ENCODE measurements at places on chromosomes 6 and 20. TPM values are rescaled to one million over a fixed set of nuclear protein-coding genes. Genes with fewer than 3 reads are reported as not detected.

The GPX5 gene
- total RNA-seq = not detected

The SLC13A3 gene
- not detected for total RNA-seq

The CPXM1 gene
- 0.33 TPM for total RNA-seq

The ISM1 gene
- not detected for total RNA-seq

The TSHZ2 gene
- total RNA-seq = 5.4 TPM

The ABHD16B gene
- not detected for total RNA-seq

- peaks cover 10% of the 10 kb centered on the region for H3K36me3 ChIP-seq
- H3K4me1 ChIP-seq = peaks cover 33% of the 10 kb centered on the region
- H3K4me3 ChIP-seq = no peak overlapping the region
- DNase-seq = no peak
- H3K27me3 ChIP-seq = no peaks in the 10 kb centered on the region
- H3K27ac ChIP-seq = no peak overlapping the region
These were observed 3.4 kb downstream of the SERAC1 start for GRCh38 chr6:158164579-158165170.

DNA sequence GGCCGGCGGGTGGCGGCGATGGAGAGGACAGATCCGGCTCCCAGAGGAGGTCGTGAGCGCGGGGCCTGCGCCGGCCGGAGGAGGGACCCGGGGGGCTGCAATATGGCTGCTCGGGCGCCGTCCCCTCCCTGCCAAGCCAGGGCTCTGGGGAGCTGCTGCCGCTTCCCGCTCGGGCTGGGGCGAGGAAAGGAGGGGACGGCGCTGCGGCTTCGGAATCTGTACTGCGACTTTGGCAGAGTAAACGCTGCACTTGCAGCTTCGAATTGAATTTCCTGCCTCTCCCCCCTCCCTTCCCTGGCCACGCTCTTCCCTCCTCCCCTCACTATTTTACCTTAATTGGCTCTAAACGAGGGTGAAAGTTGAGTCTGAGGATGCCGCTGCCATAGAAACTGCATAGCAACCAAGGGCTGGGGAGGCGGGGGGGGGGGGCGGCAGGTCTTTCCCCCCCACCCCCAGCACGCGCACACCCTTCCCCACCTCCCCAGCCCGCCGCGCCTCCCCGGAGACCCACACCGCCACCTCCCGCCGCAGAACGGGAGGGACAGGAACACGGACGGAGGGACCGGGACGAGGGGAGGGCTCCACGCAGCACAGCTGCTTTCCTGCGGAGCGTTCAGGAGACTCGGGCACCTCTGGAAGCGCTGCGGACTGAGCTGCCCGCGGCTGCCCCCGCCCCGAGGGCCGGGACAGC is 93.9 kb downstream of the RNASET2 start:
- H3K36me3 ChIP-seq = no peaks in the 10 kb centered on the region
- H3K27me3 ChIP-seq = peaks cover 26% of the 10 kb centered on the region
- H3K4me1 ChIP-seq = peaks cover 4% of the 10 kb centered on the region
- no peak overlapping the region for H3K27ac ChIP-seq

- DNase-seq = no peak
- peaks cover 44% of the 10 kb centered on the region for H3K36me3 ChIP-seq
- H3K27ac ChIP-seq = no peak overlapping the region
- no peak overlapping the region for H3K4me3 ChIP-seq
These were observed 15.2 kb downstream of the SLC35B3 start for GRCh38 chr6:8420031-8420588.

DNA sequence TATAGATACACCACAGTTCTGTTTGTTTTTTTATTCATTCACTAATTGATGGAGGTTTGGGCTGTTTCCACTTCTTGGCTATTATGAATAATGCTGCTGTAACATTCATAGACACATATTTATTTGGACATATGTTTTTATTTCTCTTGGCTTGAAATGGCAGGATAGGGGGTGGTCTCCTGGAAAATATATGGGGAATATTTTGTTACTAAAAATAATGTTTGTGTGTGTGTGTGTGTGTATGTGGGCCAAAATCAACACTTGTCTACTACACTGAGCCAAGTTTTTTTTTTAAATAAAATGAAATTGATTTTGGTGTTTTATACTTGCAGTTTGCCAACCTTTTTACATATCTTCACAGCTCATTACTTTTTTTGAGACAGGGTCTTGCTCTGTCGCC is 264.4 kb upstream of the SULF2 start:
- no peaks in the 10 kb centered on the region for H3K4me1 ChIP-seq
- H3K27ac ChIP-seq = no peak overlapping the region
- no peaks in the 10 kb centered on the region for H3K36me3 ChIP-seq
- H3K4me3 ChIP-seq = no peak overlapping the region
- H3K27me3 ChIP-seq = peaks cover 2% of the 10 kb centered on the region

GRCh38 chr6:168826726-168827585 is 386.0 kb downstream of the SMOC2 start:
- no peak overlapping the region for H3K27ac ChIP-seq
- H3K27me3 ChIP-seq = no peaks in the 10 kb centered on the region
- DNase-seq = no peak
- no peak overlapping the region for H3K4me3 ChIP-seq
- H3K36me3 ChIP-seq = no peaks in the 10 kb centered on the region

DNA sequence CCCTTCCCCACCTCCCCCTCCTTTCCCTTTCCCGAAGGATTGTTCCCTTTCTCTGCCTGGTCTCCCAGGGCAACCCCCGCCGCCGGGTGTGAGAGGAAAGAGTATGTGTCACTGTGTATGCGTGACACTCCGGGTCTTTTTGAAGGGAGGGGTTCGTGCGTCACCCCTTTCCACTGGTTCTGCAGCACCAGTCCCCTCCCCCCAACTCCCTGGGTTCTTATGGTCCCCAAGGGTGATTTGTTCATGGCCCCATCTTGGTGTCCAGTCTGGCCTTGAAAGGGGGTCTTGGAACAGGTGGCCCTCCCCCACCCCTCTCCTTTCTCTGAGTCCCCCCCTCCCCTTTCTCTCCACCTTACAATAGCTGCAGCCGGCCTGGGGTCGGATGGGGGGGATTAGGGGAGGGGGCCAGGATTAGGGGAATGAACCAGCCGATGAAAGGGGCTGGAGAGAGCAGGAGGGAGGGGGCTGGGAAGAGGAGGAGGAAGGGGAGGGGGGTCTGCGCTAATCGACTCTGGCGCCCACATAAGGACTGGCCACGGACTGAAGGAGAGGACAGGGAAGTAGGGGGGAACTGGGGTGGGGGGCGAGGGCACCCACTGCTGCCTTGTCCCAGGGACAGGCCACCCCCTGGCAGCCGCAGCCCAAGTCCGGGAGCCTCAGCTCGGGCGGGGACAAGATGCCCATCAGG is 1.3 kb upstream of the RING1 start:
- H3K4me1 ChIP-seq = peaks cover 60% of the 10 kb centered on the region
- H3K27me3 ChIP-seq = no peaks in the 10 kb centered on the region
- peak overlapping the region; percentile 19 for H3K4me3 ChIP-seq
- no peak overlapping the region for H3K27ac ChIP-seq

DNA sequence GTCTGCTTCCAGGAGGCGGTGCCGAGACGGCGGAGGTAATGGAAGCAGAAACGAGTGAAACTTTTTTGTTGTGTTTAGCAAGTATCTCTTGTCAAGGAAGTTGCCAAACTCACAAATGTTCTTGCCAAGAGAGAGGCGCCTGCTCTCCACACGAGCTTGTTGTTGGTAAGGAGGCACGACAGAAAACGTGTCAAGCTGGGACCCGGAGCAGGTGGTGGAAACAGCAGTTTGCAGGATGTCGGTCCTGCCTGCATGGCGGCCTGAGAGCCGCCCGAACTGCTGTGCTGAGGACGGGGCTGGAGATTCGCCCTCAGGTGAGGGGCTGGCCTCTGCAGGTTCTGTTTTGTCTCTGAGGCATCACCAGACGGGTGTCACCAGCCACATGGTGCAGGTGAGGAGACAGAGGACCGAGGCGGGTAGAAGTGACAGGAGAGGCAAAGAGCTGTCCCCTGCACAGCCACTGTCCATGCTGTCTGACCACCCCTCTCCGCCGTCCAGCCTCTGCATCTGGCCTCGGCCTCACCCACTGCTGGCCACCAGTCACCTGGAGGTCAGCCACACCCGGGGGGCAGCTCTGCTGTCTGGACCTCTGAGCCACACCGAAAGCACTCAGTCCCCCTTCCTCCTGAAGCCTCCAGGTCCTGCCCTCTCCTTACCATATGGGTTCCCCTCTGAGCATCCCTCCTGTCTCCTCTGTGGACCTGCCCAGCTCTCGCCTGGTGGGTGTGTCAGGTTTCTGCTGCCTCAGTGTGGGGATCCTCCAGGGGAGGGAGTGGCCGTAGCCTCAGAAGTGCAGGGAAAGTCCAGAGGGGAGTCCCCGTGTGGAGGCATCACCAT is 261.5 kb downstream of the TAF4 start:
- no peak for DNase-seq
- no peaks in the 10 kb centered on the region for H3K36me3 ChIP-seq
- H3K4me3 ChIP-seq = no peak overlapping the region
- no peaks in the 10 kb centered on the region for H3K4me1 ChIP-seq
- H3K27ac ChIP-seq = no peak overlapping the region

- H3K27ac ChIP-seq = no peak overlapping the region
- DNase-seq = no peak
- H3K36me3 ChIP-seq = no peaks in the 10 kb centered on the region
- peaks cover 51% of the 10 kb centered on the region for H3K27me3 ChIP-seq
These were observed 1.4 kb upstream of the SLC13A3 start for GRCh38 chr20:46652699-46653098.

GRCh38 chr20:13173201-13173600 is 47.9 kb upstream of the ISM1 start:
- no peaks in the 10 kb centered on the region for H3K36me3 ChIP-seq
- H3K27ac ChIP-seq = no peak overlapping the region
- no peak overlapping the region for H3K4me3 ChIP-seq
- H3K27me3 ChIP-seq = peaks cover 8% of the 10 kb centered on the region

DNA sequence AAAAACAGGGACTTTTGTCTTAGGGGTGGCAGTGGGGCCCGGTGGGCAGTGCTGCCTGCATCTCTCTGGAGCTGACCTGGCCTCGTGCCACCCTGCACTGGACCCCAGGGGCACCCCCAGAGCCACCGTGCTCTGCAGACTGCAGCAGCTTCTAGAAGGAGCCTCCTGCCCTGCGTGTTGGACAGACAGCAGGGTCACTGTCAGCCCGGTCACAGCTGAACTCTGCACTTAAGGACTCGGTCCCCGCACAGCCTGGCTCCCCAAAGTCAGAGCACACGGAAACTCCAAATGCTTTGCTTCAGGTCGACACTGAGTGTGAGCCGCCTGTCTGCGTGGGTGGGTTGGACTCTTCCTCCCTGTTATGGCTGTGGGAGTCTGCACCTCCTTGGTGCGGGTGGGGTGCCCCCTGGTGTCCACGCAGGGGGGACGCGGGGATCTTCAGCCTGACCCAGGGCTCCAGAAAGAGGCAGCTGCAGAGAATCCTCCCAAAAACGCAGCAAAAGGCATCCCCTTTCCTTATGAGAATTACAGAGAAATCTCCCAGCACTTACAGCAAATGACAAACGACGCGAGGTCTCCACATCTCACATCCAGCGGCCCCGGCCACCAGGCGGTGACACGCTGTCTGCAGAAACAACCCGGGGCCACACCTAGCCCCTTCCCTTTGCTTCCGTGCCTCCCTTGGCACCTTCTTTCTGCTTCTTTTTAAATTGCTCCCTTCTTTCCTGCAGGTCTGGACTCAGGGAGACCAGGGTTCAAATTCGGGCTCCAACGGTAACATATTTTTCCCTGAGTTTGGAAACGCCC is 36.3 kb upstream of the DACT2 start:
- H3K27me3 ChIP-seq = peaks cover 1% of the 10 kb centered on the region
- no peaks in the 10 kb centered on the region for H3K36me3 ChIP-seq
- H3K4me3 ChIP-seq = no peak overlapping the region
- no peak for DNase-seq

DNA sequence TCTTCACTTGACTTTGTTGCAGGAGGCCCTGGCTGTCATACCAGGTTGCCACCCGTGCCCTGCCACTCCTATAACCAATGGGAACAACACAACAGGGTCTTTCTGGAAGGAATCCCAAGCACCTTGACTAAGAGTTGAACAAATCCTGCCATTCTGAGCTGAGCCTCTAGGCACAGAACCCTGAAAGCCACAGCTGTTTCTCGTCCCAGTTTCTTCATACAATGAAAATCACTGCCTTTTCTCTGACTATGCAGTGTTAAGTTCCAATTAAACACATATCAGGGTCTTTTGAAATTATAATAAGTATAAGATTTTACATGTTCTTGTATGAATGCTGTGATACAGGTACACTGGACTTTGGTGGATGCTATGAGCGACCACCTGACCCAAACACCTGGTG is 54.4 kb downstream of the RIPOR2 start:
- DNase-seq = no peak
- H3K36me3 ChIP-seq = peaks cover 83% of the 10 kb centered on the region
- H3K4me1 ChIP-seq = peaks cover 64% of the 10 kb centered on the region
- H3K27ac ChIP-seq = no peak overlapping the region
- no peak overlapping the region for H3K4me3 ChIP-seq

DNA sequence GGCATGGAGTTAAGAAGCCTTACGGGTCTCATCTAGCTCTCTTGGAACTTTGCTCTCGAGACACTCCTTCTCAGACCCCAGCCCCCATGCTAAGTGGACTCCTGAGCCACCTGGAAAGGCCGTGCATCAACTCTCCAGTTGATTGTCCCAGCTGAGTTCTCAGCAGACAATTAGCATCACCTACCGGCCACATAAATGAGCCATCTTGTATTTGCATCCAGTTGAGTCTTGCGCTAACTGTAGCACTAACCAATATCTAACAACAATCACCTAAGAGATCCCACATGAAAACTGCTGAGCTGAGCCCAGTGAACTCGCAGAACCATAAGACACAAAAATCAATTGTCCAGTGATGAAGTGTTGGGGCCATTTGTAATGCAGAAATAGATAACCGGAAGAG is 49.7 kb downstream of the PCNA start:
- peaks cover 18% of the 10 kb centered on the region for H3K4me1 ChIP-seq
- H3K4me3 ChIP-seq = no peak overlapping the region
- peaks cover 2% of the 10 kb centered on the region for H3K36me3 ChIP-seq

- H3K4me3 ChIP-seq = peak overlapping the region; percentile 97
- H3K36me3 ChIP-seq = peaks cover 20% of the 10 kb centered on the region
- H3K4me1 ChIP-seq = peaks cover 33% of the 10 kb centered on the region
- DNase-seq = no peak
These were observed 523 bp downstream of the MRPS10 start for GRCh38 chr6:42217157-42217518.

GRCh38 chr6:14518515-14519217 is 401.1 kb downstream of the CD83 start:
- no peaks in the 10 kb centered on the region for H3K27me3 ChIP-seq
- no peak overlapping the region for H3K27ac ChIP-seq
- no peak overlapping the region for H3K4me3 ChIP-seq
- DNase-seq = no peak
- peaks cover 4% of the 10 kb centered on the region for H3K36me3 ChIP-seq

Data from activated CD4-positive, alpha-beta memory T cell treated with anti-CD3 and anti-CD28 coated beads, Interleukin-2, amount 10 ng/mL, durations not matched to agents 7 days and 5 days (primary cell).